ENCODE measurements at places on chromosomes 12 and 14.

DNA sequence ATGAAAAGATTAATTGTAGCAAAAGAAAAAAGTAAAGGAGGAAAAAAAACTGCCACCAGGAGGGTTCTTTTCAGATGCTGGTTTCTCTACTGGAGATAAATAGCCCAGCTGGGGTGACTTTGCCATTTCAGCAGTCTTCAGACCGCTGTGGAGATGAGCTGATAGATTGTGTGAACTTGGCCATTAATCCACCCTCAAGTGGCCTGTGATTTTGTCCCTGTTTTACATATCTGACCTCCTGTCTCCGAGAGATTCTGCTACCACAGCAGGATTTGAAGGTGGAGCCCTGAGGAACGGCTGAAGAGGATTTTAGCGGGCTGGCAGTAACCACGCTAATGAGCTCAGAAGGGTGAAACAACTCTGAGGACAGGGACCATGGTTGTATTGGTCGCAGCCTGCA, 72.7 kb downstream of the WSCD2 start:
- DNase-seq, result no peak

- DNase-seq, result no peak
Measured at GRCh38 chr12:100688451-100688864, 106.1 kb upstream of the ANO4 start.

GRCh38 chr12:105806400-105806770, 332.4 kb downstream of the NUAK1 start:
- no peak for DNase-seq

- no peak for DNase-seq
Measured at GRCh38 chr12:27208414-27208750, 35.7 kb upstream of the STK38L start.

DNA sequence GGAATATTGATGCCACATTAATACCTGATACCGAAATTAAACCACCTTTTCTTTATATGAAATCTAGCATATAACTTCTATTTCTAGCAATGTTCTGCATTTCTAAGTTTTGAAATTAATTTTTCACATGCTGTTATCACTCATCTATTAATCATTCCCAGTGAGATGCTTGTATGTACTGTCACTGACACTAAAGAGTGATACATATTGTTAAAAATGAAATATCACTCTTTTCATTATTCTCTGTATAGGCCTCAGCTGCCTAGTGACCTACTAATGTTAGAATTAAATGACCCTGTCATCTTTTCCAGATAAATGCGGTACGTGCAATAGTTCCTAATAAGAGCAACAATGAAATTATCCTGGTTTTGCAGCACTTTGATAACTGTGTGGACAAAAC, 49.7 kb upstream of the KCNH3 start:
- no peak for DNase-seq

DNA sequence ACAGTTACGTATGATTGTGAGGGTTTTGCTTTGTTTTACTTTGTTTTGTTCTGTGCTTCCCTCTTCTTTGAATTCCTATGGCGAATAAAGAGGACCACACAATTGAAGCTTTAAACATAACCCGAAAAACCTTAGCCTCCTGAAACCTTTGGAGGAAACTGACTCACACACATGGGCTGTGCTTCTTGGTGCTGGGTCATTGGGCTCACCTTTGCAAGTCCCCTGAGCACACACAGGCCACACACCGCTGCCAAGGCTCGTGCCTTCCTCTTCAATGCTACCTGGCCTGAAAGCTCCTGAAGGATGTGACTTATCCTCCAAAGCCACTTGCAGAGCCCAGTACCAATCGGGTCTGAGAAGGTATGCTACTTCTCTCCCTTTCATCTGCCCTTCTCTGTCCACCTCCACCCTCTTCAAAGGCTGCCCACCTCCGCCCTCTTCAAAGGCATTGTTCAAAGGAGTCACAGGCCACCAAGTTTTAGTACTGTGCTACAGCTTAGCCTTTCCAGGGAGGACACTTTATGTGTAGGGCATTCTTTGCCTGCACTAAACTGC, 114.6 kb downstream of the FOXN3 start:
- DNase-seq, result no peak

GRCh38 chr14:70358631-70359030, 852 bp downstream of the COX16 start:
- DNase-seq, result peak; percentile 11

DNA sequence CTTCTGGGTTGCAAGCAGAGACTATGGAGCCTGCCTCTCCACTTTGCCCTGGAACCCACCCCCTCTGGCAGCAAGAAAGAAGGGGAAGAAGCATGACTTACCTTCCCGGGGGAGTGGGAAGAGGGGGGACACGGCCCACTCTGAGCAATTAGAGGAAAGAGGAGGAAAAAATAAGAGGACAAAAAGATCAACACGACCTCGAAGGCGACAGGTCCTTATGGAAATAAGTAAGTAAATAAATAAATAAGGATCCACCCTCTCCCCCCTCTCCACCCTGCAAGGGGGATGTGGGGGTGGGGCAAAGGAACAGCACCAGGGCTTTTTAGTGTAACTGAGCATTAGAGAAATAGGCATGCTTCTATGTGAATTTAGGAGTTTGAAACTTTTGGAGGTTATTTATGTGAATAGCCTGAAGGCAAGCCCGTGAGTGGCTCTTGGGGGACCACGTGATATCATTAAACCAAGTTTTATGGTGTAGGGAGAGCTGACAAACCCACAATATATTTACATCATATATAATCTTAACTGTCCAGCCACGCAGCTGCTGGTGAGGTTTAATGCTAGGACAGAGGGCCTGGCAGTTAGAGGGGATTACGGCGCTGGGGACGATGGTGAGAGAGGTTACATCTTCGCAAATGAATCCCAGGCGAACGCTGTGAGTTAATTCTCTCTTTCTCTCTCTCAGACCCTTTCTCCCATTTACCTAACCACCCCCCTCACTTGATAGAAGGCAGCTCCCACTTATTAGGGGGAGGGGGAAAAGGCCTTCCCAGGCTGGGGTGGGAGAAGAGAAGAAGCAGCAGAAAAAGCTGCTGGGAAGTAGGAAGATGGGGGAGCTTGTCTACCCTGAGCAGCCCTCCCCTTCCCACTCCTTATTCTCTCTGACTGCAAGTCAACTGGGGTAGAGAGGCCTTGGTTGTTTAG, 4.8 kb downstream of the HOXC5 start:
- DNase-seq, result no peak

GRCh38 chr12:39541471-39541870, 78.1 kb downstream of the ABCD2 start:
- no peak for DNase-seq

GRCh38 chr12:13945641-13946040, 35.8 kb downstream of the GRIN2B start:
- no peak for DNase-seq

DNA sequence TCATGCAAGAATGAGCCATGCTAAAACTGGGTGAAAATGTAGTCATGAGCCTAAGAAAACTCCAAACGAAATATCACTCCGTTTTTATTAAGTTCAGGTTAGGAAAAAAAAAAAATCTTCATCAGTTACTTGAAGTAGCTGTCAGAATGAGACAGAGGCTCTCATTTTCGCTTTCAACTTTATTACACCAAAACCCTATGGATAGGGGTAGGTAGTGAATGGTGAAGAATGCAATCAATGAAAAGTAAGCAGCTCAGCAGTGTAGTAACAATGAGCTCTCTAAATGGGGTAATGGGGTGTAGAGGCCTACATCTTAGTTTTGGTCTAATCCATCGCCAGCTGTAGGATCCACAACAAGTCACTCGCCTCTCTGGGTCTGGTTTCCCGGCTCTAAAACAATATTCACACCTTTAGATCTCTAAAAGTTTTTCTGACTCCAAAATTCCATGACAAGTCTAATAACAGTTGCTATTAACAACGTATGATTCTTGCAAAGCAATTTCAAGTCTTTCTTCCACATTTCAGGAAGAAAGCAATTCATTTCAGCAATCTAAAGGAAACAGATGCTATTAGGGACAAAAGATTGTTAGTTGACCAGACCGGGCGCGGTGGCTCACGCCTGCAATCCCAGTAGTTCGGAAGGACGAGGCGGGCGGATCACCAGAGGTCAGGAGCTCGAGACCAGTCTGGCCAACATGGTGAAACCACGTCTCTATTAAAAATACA, 1.7 kb downstream of the BTBD7 start:
- DNase-seq, result no peak

GRCh38 chr12:50282721-50283228, 545 bp downstream of the LIMA1 start:
- peak; percentile 55 for DNase-seq

DNA sequence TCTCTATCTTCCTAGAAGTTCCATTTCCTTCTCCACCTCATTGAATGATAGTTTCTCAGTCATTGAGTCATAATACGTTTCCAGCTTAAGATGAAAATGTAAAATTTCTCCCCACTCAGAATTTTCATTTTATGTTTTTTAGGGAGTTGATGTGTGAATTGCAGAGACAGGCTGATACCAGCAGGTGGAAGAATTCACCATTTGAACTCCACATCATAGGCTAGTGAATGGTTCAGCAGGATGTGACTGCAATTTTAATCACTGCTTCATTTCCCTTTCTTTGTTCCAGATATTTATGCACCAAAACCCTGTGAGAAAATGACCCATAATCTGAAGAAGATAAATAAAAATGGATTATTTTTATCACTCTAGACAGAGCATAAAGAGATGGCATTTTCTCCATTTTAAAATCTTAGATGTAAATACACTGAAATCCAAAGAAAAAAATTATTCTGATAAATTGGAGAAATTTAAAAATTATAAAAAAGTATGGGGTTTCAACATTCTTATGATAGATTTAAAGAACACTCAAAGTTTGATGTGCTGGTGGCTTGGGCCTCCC, 10.6 kb upstream of the PYGL start:
- peak; percentile 72 for DNase-seq

DNA sequence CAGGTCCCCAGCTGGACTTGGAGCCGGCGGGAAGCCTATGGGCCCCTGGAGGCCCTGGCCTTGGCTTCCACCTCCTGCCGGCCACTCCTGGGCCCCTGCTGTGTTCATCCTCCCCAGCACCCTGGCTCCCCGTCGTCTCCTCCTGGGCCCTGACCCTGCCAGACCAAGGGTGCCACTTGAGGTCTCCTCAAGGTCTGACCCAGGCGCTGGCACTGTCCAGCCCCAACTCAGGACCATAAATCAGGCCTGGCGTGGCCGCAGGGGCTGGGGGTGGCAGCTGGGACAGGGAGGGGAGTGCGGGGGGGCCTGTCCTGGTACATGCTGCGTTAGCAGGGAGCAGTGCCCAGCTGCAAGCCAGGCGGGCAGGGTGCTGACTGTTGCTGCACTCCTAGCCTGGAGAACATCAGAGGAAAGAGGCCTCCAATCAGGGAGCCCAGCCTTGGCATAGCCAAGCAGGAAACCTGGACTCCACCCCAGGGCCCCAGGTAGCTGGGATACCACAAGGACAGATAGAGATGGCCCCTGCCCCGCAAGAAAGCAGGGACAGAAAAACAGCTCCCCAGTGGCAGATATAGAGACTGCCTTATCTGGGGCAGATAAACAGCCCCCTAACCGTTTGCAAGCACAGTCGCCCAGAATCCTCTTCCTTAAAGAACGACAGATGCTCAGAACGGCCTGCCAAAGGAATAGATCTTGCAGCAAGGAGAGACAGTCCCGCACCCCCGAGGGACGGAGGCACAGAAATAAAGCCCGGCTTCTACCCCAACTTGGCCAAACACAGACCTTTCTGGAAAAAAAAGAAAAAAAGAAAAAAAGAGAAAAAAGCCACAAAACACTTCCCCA, 6.5 kb upstream of the ATG101 start:
- DNase-seq, result no peak

- no peak for DNase-seq
Measured at GRCh38 chr14:93262446-93262845, 55.4 kb downstream of the UBR7 start.

DNA sequence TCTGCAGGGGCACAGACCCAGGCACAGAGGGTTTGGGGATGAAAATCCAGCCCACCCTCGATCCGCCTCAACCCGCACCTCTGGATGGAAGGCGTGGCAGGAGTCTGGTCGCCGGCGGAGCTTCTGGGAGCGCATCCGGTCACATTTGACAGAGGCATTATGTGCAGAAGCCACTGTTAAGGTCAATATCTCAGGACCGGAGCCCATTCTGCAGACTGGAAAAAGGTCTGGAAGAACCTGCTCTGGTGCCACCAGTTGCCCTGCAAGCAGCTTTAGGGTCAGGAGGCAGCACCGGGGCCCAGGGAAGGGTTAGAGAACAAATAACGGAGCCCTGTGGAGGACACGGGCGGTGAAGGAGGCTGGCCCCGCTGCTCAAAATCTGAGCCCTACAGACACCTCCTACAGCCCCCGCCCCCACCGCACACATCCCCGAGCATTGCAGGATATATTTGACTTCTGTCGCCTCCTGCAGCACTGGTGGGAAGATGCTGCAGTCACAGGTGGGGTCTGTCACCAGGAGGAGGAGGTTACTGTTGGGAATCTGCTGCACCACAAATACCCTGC, 25.1 kb upstream of the LRTM2 start:
- no peak for DNase-seq

- no peak for DNase-seq
Measured at GRCh38 chr12:5248230-5248629, 183.7 kb upstream of the NTF3 start.

DNA sequence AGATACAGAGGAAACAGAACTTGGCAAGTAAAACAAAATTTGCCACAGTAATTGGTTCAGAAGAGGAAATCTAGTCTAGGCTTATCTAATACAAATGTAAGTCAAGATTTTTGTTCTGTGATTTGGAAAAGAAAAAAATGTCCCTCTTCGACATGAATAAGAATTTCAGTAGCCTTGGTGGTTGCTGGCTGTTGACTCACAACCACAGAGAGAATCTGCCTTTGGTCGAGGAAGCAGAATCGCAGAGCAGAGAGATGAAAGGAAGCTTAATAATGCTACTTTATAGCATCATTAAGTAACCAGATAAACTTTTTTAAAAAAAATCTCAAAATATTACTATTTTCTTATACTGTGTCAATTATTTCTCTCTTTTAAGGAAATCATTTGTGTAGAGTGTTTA, 1096.6 kb downstream of the FLRT2 start:
- DNase-seq, result peak; percentile 41

DNA sequence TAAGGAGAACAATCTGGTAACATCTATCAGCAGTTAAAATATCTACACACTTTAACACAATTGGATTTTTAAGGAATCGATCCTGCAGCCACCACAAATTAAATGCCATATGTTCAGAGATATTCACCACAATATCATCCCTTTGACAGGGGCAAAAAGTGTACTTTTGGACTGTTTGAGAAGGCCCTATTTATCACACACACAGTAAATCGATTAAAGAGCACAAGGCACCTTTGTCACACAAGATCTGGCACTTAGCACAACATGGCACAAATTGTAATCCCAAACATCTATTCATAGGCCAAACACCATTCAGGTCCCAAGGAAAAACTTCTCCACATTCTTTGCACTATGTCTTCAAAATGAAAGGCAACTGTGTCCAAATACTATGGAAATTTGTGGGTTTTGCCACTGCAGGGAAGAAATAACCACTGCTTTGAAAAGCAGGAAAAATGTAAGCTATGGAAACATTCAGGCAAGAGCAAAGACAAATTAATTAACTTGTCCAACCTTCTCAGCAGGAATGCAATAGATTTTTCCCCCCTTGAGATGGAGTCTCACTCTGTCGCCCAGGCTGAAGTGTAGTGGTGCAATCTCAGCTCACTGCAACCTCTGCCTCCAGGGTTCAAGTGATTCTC, 282.5 kb upstream of the TMPO start:
- DNase-seq, result peak; percentile 2
